Progenitor cell of endocrine pancreas (in vitro differentiated cells): ENCODE measurements at places on chromosomes 2 and 18. TPM values are rescaled to one million over a fixed set of nuclear protein-coding genes. Genes with fewer than 3 reads are reported as not detected.

- no peak for DNase-seq
These were observed 43.5 kb downstream of the ATP8B1 start for GRCh38 chr18:57759650-57760049.

Gene NBEAL1
- 30.5 and 30.9 TPM in 2 replicates for total RNA-seq

Gene LTBP1
- 59.7 and 63.0 TPM in 2 replicates for total RNA-seq

DNA sequence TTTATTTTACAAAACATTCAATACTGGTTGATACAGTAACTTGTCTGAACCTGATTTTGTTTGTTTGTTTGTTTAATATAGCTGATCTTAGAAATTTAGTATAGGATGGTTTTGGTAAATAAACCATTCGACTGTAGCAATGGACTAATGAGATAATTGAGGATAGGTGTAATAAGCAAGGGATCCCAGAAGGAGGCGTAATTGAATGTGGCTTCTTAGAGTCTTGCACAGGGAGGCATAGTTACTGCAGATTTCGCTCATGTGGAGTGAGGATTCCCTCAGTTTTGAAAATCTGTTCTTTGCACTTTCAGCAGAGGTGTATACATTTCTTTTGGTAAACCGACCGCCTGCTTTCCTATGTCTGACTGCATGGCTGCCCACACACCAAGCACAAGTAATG is 709.6 kb downstream of the SOCS6 start:
- DNase-seq, result no peak

Gene KCNJ3
- total RNA-seq, result 9.6 TPM in 2 replicates

Gene EPG5
- total RNA-seq, result 35.3 and 38.3 TPM in 2 replicates

GRCh38 chr2:224946895-224947294 is 95.4 kb downstream of the DOCK10 start:
- DNase-seq, result no peak

Gene MBP
- total RNA-seq, result 38.4 and 39.0 TPM in 2 replicates

DNA sequence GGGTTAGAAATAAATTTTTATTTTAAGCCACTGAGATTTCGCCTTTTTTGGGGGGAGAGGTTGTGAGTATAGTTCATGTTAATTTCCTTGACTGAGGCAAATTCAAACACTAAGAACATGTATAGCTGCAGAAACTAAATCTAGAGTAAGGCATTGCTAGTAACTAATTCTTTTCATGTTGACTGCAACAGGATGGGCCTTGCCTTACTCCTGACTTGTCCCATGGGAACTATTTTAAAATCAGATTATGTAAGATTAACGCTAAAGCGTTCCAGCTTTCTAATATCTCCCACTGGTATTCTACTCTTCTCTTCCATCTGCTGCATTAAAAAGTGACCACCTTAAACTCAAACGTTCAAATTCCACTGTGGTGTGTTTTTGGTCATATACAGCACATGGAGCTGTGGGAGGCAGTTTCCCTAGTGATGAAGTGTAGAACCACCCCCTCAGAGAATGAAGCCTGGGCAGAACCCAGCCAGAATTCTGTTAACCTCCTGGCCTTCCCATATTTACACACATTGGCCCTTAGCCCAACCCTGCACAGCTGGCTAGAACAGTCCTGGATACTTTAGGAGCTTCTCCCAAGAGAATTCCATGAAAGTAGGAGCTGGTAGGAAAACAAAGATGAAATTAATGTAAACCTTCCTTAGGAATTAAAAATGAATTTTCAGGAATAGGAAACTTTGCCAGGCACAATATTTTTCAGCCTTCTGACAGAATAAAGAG is 687.8 kb downstream of the SLC4A3 start:
- no peak for DNase-seq

Gene GBX2
- total RNA-seq, result 0.24 TPM in 1 of 2 replicates, not detected in the other

Gene CTLA4
- not detected in 2 replicates for total RNA-seq

- no peak for DNase-seq
These were observed 39.3 kb downstream of the MTCL1 start for GRCh38 chr18:8744656-8745055.

DNA sequence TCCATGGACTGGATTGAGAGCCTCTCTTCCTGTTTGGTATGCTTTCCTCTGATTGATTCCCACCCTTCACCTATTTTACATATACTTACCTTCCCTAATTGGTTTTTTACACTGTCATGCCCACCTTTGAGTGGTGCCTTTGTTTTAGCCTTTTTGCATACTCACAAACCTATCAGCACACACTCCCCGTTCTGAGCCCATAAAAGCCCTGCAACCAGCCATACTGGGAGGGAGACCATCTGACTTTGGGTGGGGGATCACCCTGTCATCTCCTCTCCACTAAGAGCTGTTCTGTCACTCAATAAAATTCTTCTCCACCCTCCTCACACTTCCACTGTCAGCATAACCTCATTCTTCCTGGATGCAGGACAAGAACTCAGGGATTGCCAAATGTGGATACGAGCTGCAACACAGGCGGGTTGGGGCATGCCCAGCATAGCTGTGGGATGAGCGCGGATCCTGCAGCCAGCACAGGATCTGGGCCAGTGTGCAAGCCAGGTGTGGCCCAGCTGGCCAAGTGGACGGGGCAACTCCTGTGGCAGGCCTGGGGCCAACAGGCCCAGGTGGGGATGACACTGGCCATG is 9.4 kb upstream of the MOB1A start:
- no peak for DNase-seq

Gene ACVR1C
- total RNA-seq, result 2.4 TPM in 2 replicates

DNA sequence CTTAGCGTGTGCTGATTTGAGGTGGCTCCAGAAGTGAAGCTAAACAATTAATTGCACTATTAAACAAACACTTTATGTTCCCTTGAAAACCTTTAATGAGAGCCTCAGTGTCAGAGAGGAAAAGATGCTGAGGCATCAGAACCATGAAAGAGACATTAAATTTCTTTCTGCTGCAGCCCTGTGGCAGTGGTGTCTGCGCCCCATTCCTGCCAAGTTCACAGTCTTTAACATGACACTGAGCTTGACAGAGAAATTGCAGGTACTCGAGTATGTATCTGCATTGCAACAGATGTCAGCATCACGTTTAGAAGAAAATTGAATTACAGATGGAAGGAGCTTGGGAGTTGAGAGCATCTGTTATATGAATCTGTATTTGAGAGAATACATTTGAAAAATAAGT is 111.3 kb upstream of the CREB1 start:
- DNase-seq, result no peak

Gene STAT4
- total RNA-seq, result 18.8 and 23.4 TPM in 2 replicates

GRCh38 chr2:165054652-165055051 is 99.3 kb upstream of the SLC38A11 start:
- no peak for DNase-seq

Gene NEURL3
- 0.78 and 0.86 TPM in 2 replicates for total RNA-seq

GRCh38 chr2:112163541-112163981 is 25.4 kb downstream of the FBLN7 start:
- no peak for DNase-seq

Gene ANKRD30B
- not detected in 2 replicates for total RNA-seq

Gene ACKR3
- total RNA-seq, result 18.8 and 23.3 TPM in 2 replicates

- DNase-seq, result no peak
These were observed 56.6 kb downstream of the CLHC1 start for GRCh38 chr2:55175254-55176093.

Gene CDH19
- total RNA-seq, result not detected in 2 replicates

- DNase-seq, result no peak
These were observed 41.2 kb downstream of the RALBP1 start for GRCh38 chr18:9516437-9517064.

Gene SLC40A1
- 14.6 and 15.8 TPM in 2 replicates for total RNA-seq

GRCh38 chr18:45275367-45276113 is 339.7 kb upstream of the SLC14A2 start:
- DNase-seq, result no peak

- DNase-seq, result no peak
These were observed 891 bp upstream of the KHK start for GRCh38 chr2:27085673-27086089.

- no peak for DNase-seq
These were observed 19.0 kb downstream of the CABYR start for GRCh38 chr18:24157855-24158254.

DNA sequence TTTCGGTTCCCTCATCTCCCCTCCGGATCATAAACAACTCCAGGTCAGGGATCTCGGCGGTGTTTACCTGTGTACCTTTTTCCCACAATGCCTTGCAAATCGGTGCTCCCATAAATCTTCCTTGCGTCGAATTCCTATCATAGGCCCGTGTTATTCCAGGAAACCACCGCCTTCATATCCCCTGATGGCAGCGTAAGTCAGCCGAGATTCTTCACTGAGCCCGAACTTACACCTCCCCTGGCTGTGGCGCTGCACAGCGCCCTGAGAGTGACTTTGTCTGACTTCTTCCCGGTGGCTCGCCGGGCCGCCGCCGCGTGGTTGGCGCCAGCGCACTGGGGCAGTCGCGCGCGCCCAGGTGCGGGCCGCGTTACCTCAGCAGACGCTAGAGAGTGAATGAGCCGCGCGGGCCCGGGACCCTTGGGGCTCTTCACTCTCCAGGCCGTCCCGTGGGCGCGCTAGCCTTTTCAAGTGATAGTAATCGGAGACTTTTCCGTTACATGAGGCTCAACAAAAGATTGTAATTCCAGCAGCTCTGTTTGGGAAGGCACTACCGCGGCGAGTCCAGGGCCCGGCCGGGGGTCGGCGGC is 101.6 kb downstream of the SPTBN1 start:
- peak; percentile 49 for DNase-seq

Gene CIB4
- total RNA-seq, result not detected in 2 replicates

DNA sequence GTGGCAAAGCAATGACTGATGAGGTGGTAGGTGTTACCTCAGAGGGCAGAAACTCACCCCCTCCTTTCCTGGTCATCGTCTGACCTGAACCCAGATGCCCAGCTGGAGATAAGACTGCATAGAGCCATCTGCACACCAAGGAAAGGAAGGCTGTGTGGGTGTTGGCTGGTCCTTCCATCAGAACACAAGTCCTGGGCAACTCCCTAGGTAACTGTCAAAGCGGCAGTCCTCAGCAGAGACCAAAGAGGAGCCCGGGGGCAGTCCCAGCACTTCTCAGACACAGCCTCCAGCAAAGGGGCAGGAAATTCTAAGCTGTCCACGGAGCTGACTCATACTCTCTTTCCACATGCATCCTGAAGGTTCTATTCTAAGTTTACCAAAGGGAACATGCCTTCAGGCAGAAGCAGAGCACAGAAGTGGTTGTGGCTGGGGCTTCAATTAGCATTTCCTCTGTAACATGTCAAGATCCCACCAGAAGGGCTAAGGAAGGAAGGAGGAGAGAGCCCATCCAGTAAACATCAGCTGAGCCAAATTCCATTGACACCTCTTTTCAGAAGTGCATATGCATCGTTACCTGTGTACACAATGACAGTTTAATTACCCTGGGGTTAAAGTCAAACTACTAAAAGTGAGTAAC is 54.7 kb downstream of the SPRED2 start:
- DNase-seq, result no peak

Gene PSMG2
- 56.7 and 58.2 TPM in 2 replicates for total RNA-seq
